ENCODE measurements at places on chromosomes 12 and 14.

- no peak for DNase-seq
Observed at GRCh38 chr12:111825509-111825908, 16.5 kb upstream of the MAPKAPK5 start.

DNA sequence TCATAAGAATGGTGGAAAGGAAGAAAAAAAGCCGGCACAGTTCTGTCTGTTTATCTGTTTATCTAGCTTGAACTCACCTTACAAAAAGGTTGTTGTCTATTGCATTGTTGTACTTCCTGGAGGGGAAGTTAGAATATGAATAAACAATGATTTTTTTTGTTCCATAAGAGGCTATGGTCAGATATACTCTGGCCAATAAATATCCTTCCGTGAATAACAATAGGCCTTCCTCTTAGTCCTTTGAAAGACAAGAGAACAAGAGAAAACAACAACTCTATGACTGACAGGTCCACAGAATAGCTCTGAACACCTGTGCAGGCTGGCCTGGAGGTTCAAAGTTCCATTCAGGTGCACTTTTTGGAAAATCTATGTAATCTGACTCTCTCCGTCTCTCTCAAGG, 192.8 kb upstream of the KRR1 start:
- DNase-seq, result no peak

DNA sequence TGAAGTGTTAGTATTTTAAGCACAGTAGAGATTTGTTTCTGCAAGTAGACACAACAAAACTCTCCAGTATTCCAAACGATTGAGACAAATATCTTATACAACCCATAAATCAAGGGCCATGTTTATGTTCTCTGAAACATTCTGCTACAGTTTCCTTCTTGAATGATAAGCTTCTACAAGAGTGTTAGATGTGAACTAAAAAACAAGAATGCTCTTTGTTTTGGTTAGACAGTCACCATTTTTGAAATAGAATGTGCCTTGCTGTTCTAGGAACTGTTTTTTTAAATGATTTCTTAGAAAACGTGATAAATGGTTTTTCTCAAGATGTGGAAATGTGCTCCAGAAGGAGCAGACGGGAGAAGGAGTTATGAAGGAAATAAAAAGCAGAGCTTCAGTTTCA, 1656.3 kb upstream of the FLRT2 start:
- no peak for DNase-seq

DNA sequence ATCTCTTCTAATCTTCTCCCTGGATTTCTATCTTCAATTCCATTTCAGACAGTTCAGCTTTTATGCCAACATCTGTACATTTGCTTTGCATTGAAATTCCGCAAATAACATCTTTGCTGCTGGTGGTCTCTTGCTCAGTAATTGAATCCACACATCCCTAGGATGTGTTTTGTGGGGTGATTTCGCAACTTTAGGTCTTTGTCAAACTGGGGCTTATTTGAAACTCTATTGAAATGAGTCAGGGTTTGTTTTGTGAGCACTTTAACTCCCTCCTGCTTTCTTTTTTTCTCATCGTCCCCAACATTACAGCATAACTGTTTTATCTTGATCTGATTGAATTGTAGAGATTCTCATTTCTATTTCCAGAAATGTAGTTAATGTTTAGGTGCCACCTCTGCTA, 404.3 kb downstream of the NPAS3 start:
- no peak for DNase-seq

- peak; percentile 58 for DNase-seq
Observed at GRCh38 chr12:128976120-128976738, 123.0 kb downstream of the GLT1D1 start.

DNA sequence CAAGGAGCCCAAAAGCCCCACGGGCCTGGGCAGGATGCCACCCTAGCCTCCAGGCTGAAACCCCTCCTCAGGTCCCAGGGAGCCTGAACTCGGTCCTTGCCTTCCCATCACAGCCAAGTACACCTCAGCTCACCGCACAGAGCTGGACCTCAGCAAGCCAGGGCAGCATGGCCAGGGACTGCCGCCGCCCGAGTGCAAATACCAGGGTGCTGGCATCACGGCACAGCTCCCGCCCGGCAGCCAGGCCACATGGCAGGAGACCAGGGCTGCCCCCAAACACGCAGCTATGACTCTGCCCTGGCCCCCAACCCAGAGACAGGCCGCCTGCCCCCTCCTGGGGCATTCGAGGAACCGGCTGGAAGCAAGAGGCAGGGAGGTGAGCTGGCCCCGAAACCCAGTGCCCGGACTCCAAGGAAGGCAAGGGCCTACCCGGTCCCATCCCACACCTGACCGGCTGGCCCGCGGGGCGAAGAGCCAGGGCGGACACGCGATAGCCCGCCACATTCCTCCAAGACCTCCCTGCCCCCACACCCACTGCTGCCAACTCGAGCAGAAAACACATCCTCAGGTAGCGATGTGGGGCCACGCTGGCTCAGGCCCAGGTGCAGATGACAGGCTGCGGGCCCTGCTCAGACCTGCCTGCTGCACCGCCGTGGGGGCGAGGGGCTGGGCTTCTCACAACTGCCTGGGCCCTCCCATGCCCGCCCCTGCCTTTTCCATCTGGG, 2.7 kb downstream of the JAG2 start:
- DNase-seq, result no peak

DNA sequence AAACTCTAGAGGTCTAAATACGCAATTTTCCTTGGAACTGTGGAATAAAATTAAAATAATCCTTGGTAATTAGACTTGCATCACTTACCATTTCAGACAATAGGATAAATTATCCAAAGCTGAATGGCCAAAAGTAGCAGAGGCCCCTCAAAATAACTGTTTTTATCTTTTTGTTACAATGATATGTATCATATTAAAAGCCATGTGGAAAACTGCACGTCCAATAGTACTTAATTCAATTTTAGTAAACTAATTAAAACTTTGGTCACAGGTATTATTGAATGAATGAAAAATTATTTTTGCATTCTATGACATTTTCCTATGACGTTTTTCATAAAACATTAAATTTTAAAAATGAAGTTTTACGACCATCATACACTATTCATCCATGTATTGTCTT, 98.5 kb downstream of the CDK17 start:
- DNase-seq, result no peak

- DNase-seq, result no peak
Observed at GRCh38 chr12:27513155-27513824, 10.7 kb upstream of the PPFIBP1 start.

DNA sequence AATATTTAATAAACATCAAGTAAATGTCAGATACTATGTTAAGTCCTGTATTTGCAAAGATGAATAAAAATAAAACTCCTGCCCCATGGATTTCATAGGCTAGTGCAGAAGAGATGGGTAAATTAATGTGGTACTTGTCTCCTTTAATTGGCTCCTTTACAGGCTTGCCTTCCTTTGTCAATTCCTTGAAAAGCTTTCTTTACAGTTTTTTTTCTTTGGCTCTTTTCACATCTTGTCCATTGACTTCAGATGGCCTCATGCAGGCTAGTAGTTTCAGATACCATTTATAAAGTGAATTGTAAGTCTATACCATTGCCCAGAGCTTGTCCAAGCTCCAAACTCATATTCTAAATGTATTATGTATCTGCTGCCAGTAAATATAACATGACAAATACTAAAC, 128.7 kb upstream of the GARIN2 start:
- DNase-seq, result no peak

GRCh38 chr14:105273062-105273461, 24.7 kb downstream of the BTBD6 start:
- no peak for DNase-seq

DNA sequence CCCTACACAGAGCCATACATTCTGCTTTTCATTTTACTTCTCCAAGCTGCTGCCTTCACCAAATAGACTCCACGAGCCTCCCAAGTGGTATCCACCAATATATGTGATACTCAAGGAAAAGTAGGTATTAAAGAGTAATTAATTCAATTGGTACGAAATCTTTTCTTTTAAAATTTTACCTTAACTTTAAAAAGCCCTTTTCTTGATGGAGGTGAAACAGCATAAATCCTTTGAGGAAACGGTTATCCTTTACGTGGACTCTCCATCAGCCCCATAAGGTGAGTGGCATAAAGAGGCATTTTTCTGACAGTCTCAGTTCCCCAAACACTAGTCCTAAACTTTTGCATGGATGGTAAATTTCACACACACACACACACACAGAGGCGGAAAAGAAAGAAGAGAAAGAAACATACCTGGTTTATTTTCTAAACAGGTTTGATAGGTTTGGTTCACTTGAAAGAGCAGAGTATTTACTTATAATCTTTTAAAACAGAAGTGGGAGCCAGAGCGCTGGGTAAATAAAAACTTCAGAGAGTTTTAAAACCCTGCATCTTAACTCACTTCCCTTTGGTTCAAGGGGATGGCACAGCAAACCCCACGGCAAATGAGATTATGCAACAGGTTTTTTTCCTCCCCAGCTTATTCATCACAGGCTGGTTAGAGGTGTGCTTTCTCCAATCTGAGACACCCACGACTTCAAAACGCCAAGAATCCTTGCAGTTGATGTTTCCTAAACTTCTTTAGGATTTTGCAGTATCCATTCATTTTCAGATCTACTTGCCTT, 1.9 kb downstream of the DUSP16 start:
- no peak for DNase-seq

DNA sequence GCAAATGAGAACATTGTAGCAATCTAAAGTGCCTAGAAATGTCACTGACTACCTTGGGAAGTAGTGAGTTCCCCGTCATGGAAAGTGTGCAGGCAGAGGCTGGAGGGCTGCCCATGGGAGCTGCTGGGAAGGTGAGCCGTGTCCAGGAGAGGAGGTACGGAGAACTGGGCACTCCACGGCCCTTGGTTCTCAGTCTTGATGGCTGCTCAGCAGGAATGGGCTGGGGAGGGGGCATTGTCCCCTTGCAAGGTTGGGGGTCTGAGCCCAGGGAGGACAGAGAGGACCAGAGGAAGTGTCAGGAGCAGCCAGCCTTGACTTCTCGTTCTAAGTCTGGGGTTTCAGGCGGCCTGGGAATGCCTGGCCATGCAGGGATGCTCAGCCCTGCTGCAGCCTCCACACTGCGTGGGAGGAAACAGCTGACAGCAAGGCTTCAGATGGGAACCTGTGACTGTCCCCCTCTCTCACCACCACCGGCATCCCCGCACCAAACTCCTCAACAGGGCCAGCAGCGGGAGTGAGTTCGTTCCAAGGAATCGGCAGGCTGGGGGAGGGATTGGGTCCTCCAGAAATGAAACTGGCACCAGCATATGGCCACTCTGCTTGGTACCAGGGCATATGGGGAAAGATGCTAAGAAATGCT, 140.2 kb downstream of the BCL11B start:
- DNase-seq, result peak; percentile 35

- no peak for DNase-seq
Observed at GRCh38 chr12:93879476-93880421, 202.6 kb downstream of the CRADD start.
